ENCODE measurements at places on chromosomes 7 and 10.

DNA sequence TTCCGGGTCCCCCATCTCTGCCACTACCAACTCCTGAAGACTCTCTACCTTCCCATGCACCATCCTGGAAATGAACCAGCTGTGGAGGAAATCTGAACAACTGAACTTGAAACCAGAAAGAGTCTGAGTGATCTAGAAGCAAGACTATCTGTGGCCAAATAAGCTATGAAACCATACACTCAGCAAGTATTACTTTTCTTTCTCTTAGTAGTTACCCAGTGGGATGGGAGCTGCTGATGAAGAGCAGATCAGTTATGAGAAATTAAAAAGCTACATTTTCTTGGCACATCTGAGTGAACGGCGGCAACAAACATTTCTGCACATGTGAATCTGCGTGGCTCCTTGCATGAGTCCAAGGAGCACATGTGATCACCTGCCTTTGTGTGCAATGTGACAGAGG is 31.6 kb upstream of the AGK start:
- no peaks in the 10 kb centered on the region for H3K4me1 ChIP-seq
- H3K27me3 ChIP-seq = no peaks in the 10 kb centered on the region
- no peak overlapping the region for H3K4me3 ChIP-seq
- no peak for DNase-seq
- H3K36me3 ChIP-seq = no peaks in the 10 kb centered on the region

DNA sequence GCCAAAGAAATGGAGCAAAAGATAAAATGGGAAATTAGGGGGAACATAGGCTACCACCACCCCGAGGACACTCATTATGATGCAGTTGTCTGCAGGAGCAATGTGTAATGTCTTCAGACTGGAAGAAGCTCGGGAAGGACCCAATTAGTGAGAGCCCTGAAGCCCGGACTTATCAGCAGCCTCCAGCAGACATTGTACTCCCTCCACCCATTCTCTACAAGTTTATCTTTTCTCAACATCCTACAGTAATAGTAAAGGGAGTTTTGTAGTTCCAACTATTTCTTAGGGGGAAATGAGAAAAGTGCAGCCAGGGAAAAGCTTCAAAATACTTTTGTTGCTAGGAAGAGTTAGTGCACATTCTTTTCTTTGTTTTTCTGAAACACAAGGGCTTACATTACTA is 657.3 kb upstream of the COBL start:
- no peaks in the 10 kb centered on the region for H3K27me3 ChIP-seq
- no peak overlapping the region for H3K27ac ChIP-seq
- no peak overlapping the region for H3K4me3 ChIP-seq
- H3K4me1 ChIP-seq = no peaks in the 10 kb centered on the region

DNA sequence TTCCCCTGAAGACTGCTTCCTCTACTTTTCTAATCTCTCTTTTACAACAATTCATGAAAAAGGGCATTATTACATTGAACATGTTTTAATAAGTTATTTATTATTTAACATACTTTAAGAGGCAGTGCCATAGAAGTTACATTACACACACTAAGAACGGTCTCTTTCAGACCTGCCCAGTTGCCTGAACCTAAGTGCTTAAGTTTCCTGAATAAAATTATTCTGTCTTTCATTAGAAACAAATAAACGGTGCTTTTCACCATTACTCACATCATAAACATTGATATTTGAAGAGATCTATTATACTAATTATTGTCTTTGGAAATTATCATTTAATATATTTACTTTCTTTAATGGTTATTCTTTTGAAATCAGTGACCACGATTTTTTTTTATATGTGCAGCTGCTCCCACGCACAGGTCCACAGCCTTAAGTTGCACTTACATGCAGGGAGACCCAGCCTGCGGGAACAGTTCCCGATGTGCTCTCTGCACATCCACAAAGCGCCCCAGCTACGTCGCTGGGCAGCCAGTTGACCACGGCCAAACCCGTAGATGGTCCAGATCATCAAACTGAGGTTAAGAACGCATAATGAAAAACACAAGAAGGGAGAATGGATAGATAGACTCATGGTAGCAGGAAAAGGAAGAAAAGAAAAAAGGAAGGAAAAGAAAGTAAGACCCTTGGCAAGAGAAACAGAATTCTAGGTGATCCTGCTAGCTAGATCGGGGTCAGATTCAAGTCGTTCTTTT is 437.0 kb upstream of the MGMT start:
- no peaks in the 10 kb centered on the region for H3K36me3 ChIP-seq
- H3K27me3 ChIP-seq = no peaks in the 10 kb centered on the region
- no peak overlapping the region for H3K27ac ChIP-seq
- DNase-seq = no peak
- H3K4me3 ChIP-seq = no peak overlapping the region
- peaks cover 4% of the 10 kb centered on the region for H3K4me1 ChIP-seq

DNA sequence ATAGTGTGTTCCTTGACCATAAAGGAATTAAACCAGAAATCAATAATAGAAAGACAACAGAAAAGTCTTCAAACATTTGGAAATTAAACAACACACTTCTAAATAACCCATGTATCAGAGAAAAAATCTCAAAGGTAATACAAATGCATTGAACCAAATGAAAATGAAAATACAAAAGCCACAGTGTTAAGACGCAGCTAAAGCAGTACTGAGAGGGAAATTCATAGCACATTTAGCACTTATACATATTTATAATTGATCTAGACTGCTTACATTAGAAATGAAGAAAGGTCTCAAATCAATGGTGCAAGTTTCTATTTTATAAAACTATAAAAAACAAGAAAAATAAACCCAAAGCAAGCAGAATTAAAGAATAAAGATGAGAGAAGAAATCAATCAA is 306.1 kb downstream of the ADARB2 start:
- no peak overlapping the region for H3K4me3 ChIP-seq
- no peak for DNase-seq
- no peaks in the 10 kb centered on the region for H3K27me3 ChIP-seq
- H3K4me1 ChIP-seq = no peaks in the 10 kb centered on the region

- no peak overlapping the region for H3K27ac ChIP-seq
- no peaks in the 10 kb centered on the region for H3K27me3 ChIP-seq
- H3K4me3 ChIP-seq = no peak overlapping the region
- no peak for DNase-seq
These were observed 52.4 kb downstream of the PARP12 start for GRCh38 chr7:140010194-140010895.

DNA sequence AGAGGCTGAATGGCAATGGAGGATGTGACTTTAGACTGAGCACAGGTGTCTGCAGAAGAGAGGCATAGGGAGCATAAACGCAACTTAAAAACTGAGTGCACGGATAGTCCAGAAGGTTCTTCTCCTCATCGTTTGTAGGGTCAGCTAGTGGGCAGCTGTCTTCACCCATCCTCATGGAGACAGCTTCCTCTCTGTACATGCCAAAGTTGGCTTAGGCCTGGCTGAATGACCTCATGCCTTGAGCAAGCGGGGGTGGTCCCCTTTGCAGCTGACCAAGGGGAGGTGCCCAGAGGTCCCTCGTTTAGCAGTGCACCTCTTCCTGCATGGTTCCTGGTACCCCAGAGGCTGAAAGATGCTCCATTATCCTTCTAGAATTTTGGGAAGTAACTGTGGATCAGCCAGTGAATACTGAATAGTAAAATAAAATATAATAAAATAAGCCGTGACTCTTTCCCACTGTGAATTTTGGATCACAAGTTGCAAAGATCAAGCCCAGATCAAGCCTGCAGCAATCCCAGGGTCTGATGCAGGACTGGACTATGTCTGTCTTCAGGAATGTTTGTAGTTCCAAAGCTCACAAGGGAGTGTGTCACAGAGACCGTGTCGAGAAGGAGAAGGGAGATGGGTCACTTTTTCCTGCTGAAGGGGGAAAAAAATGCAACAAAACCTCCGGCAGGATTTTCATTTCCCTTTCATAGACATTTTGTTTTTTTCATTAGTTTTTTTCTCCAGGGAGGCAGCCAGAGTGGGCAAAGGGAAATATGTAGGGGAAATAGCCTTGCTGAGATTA is 295.3 kb upstream of the MKI67 start:
- H3K27ac ChIP-seq = no peak overlapping the region
- no peaks in the 10 kb centered on the region for H3K36me3 ChIP-seq
- H3K27me3 ChIP-seq = no peaks in the 10 kb centered on the region
- H3K4me3 ChIP-seq = no peak overlapping the region
- no peak for DNase-seq
- no peaks in the 10 kb centered on the region for H3K4me1 ChIP-seq

DNA sequence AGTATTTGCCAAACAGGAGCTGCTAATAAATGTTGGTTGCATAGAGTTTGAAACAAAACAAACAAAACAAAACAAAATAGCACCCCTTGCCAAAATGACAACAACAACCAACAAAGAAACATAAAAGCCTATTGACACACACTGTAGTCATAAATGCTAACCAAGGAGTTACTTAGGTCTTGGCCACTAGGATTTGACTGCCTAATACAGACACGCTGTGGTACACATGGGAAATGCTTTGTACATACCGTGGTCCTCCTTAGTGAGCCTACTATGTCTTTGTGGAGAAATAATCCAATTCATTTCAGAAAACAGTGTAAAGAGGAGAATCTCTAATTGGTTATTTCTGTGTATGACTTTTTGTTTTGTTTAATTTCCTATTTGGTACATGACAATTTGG is 53.2 kb upstream of the MTPN start:
- H3K36me3 ChIP-seq = no peaks in the 10 kb centered on the region
- no peaks in the 10 kb centered on the region for H3K4me1 ChIP-seq
- no peak overlapping the region for H3K27ac ChIP-seq

- H3K27ac ChIP-seq = no peak overlapping the region
- H3K4me3 ChIP-seq = no peak overlapping the region
- H3K36me3 ChIP-seq = no peaks in the 10 kb centered on the region
- H3K4me1 ChIP-seq = peaks cover 5% of the 10 kb centered on the region
- peak; percentile 37 for DNase-seq
These were observed 17.8 kb downstream of the CELF2 start for GRCh38 chr10:11035301-11035991.

DNA sequence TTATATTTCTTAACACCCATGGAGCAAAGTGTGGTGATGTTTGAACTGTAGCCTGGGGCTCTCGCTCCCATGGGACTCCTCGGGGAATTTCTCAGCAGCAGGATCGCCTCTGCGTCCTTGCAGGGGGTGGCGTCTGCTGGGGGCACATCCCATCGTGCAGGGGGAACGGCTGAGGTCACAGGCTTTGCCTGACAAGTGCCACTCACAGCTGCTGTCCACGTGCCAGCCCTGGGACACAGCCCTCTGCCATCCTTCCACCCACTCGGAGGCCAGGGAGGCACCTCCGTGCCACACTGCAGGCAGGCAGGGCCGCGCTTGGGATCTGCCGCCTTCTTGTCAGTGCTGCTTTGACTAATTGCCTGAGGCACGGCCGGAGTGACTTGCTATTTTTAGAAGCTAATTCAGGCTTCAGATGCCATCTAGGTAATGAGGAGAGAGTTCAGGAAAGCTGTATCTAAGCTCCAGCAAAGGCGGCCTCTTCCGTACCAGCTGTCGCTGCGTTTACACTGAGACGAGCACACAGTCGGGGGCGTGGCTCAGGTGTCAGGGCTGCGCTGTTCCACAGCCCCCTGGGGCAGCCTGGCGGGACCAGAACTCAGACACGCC is 45.7 kb downstream of the PITRM1 start:
- no peak overlapping the region for H3K27ac ChIP-seq
- no peaks in the 10 kb centered on the region for H3K27me3 ChIP-seq
- peaks cover 55% of the 10 kb centered on the region for H3K36me3 ChIP-seq
- no peaks in the 10 kb centered on the region for H3K4me1 ChIP-seq

- H3K27me3 ChIP-seq = no peaks in the 10 kb centered on the region
- H3K27ac ChIP-seq = no peak overlapping the region
- H3K36me3 ChIP-seq = no peaks in the 10 kb centered on the region
- no peak for DNase-seq
These were observed 26.5 kb upstream of the TRIL start for GRCh38 chr7:28984631-28985030.

GRCh38 chr10:56585447-56586171 is 224.6 kb upstream of the ZWINT start:
- DNase-seq = no peak
- H3K27me3 ChIP-seq = no peaks in the 10 kb centered on the region
- H3K36me3 ChIP-seq = no peaks in the 10 kb centered on the region
- H3K4me3 ChIP-seq = no peak overlapping the region

GRCh38 chr10:6091630-6092029 is 2.8 kb downstream of the RBM17 start:
- H3K27ac ChIP-seq = no peak overlapping the region
- H3K4me3 ChIP-seq = no peak overlapping the region
- no peaks in the 10 kb centered on the region for H3K27me3 ChIP-seq
- no peak for DNase-seq

DNA sequence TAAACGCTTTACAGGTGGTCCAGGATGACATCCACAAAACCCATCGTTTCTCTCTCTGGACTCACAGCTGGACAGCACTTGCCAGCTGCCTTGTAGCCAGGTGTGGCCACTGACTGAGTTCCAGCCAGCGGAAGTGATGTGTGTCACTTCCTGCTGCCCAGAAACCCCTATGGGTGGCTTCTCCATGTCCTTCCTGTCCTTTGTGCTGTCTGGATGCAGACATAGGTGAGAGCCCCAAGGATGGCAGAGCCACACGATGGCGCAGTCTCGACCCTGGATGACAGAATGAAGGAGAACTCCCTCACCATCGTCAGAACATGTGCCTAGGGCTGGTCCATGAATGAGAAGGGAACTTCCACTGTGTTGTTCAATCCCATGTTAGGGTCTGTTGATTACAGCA is 22.1 kb downstream of the NMT2 start:
- no peak overlapping the region for H3K27ac ChIP-seq
- no peak overlapping the region for H3K4me3 ChIP-seq
- DNase-seq = no peak
- H3K27me3 ChIP-seq = no peaks in the 10 kb centered on the region

- H3K4me1 ChIP-seq = peaks cover 1% of the 10 kb centered on the region
- H3K27me3 ChIP-seq = no peaks in the 10 kb centered on the region
- DNase-seq = no peak
- no peak overlapping the region for H3K27ac ChIP-seq
- H3K36me3 ChIP-seq = no peaks in the 10 kb centered on the region
These were observed 25.9 kb upstream of the GOT1 start for GRCh38 chr10:99456207-99456930.

GRCh38 chr10:6722616-6723004 is 142.5 kb upstream of the PRKCQ start:
- no peak overlapping the region for H3K27ac ChIP-seq
- DNase-seq = no peak
- H3K36me3 ChIP-seq = no peaks in the 10 kb centered on the region
- no peak overlapping the region for H3K4me3 ChIP-seq
- H3K4me1 ChIP-seq = 0 out of 2 replicates have a peak, but pooled peaks cover 5% of the 10 kb centered on the region

DNA sequence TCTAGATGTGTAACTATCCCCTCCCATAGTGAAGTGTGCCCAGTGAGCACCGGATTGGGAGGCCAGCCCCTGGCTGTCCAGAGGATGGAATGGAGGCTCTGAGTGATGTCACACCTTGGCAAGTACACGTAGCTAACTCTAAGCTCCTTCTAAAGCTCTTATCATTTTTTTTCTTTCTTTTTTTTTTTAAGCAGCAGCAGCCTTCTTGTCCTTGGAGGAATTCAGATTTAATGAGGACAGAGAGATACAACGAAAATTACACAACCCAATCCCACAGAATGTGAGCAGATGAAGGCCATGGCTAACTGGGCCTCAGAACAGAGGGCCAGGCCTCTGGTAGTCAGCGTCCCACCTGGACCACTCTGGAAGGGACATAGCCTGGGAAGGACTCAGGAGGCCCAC is 11.3 kb downstream of the TNS3 start:
- no peaks in the 10 kb centered on the region for H3K27me3 ChIP-seq
- no peaks in the 10 kb centered on the region for H3K36me3 ChIP-seq
- peaks cover 3% of the 10 kb centered on the region for H3K4me1 ChIP-seq
- DNase-seq = no peak
- no peak overlapping the region for H3K4me3 ChIP-seq

GRCh38 chr7:142104550-142105527 is 6.7 kb upstream of the MGAM2 start:
- H3K27ac ChIP-seq = no peak overlapping the region
- H3K4me3 ChIP-seq = no peak overlapping the region
- H3K27me3 ChIP-seq = no peaks in the 10 kb centered on the region
- no peaks in the 10 kb centered on the region for H3K4me1 ChIP-seq
- no peak for DNase-seq
